ENCODE measurements at places on chromosomes 4 and X.

DNA sequence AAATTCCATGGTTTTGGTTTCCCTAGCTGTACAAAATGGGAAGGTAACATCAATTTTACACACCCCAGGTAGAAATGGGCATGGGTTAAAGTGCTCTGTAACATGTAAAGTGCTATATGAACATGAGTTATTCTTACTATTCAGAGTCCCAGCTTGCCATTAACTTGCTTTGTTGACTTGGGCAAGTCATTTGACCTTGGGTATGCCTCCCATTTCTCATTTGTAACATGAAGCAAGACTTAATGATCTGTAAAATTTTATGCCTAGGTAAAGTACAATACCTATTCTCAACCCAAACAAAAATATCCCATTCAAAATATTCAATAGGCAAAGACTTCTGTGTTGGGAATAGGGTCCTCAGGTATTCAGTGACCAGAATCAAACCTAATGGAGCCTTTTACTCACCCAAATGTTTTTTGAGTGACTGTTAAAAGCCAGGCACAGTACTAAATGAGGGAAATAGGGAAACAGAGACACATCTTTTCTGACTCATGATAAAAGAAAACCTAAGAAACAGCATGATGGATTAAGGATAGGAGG is 126.6 kb downstream of the SH3RF1 start:
- no peak for DNase-seq

DNA sequence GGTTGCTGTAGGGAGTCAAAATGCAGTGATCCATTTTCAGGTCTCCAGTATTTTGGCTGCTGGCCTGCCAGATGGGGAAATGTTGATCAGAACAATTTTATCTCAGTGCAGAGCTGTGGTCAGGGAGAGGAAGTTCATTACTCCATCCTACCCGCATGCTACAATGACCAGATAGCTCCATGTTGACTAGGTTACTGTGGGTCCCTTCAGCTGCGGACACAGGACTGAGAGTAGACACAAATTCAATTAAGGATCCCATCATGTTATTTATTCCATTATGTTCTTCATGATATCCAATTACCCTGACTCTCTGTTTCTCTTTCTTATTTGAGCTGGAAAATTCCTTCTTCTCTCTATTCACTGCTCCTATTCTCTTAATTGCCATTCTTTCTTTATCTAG is 16.3 kb downstream of the SYNPO2 start:
- no peak for DNase-seq

DNA sequence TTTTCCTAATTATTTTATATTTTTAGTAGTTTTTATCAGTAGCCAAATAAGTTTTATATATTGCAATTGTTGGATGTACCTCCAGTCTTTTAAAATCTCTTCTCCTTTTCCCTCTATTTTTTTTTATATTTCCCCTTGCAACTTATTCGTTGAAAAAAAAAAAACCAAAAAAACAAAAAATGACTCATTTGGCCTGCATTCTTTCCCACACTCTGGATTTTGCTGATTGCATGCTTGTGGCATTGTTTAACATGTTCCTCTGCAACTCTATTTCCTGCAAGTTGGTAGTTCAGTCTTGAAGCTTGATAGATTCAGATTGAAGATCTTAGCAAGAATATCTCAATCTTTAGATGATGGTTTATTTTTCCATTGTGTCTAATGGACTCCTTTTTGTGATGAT is 260.6 kb upstream of the BOD1L1 start:
- DNase-seq = no peak

DNA sequence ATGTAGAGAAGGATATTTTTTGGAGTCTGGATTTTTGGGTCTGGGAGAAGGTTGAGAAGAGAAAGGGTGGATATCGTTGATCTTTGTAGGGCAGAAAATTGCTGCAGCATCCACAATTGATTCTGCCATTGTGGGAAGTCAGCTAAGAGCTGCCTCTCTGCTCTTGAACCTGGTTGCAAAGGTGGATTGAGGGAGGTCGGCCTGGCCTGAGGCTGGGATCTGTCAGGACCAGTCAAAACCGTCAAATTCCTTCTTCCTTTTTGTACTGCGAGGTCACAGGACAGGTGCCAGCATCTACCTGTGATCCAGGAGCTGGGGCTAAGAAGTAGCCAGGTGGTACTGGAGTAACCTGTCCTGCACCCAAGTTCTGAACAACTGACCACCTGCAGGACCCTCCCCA is 93.7 kb downstream of the SHOX start:
- no peak for DNase-seq

GRCh38 chr4:181173046-181173445 is 1070.2 kb upstream of the TENM3 start:
- no peak for DNase-seq

- DNase-seq = no peak
Observed at GRCh38 chr4:70908993-70909556, 6.9 kb downstream of the MOB1B start.

- DNase-seq = no peak
Observed at GRCh38 chr4:62470020-62470419, 1269.9 kb downstream of the ADGRL3 start.

DNA sequence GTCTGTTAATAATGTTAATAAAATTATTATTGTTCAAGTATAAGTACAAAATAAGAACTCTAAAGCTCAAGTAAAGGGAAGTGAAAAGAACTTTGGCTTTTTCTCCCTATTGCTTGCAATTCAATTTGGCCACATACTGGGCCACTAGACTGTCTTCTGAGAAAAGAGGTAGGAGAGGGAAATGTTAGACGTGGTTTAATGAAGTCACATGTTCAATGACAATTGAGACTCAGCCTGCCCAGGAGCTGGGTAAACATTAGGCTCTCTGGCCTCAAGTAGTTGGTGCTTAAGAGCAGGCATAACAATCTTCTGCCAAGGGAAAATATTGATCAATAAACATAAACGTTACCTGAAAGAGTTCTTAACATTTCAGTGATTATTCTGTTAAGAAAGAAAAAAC is 15.1 kb upstream of the PRSS12 start:
- DNase-seq = no peak

- no peak for DNase-seq
Observed at GRCh38 chr4:80139671-80140070, 57.6 kb upstream of the PRDM8 start.

DNA sequence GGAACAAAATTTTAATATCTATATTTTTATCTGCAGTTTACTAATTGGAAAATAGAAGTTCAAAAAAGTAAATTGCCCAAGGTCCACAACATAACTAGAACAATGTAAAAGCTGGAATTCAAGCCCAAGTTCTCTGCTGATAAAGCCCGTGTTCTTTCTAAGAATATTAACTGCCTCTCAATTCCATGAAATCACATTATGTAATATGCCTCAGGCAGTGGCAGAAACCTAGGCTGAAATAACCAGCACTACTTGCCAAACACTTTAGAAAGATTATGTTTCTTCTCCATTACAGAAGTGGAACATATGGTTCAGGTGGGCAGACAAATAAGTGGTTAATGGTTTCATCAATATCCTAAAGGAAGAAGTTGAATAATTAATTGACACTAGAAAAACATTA is 56.7 kb upstream of the ADGRL3 start:
- no peak for DNase-seq

GRCh38 chr4:8173492-8174242 is 15.1 kb upstream of the ABLIM2 start:
- DNase-seq = no peak

- no peak for DNase-seq
Observed at GRCh38 chr4:24856586-24856985, 56.3 kb downstream of the CCDC149 start.

GRCh38 chrX:48520976-48521352 is 644 bp upstream of the EBP start:
- no peak for DNase-seq

Data from left forelimb (tissue), 1 donor.